ENCODE measurements at places on chromosomes 4 and X.

DNA sequence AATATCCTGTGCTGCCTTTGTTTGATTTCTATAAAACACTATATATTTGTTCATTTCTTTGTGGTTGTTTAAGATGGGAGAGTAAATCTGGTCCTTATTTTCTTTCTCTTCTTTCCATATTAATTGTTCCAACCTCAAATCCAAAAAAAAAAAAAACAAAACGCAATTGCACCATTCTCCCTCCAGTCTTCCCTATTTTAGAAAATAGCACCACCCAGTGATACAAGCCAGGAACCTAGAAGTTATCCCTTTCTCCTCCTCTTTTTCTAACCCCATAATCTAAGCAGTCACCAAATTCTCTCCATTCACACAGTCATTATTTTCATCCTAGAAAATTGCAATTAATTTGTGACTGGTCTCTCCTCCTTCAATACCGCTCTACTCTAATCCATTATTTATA, 107.8 kb downstream of the GABRA3 start:
- DNase-seq: no peak

- no peak for DNase-seq
Observed at GRCh38 chr4:14076776-14077175, 449.3 kb upstream of the BOD1L1 start.

DNA sequence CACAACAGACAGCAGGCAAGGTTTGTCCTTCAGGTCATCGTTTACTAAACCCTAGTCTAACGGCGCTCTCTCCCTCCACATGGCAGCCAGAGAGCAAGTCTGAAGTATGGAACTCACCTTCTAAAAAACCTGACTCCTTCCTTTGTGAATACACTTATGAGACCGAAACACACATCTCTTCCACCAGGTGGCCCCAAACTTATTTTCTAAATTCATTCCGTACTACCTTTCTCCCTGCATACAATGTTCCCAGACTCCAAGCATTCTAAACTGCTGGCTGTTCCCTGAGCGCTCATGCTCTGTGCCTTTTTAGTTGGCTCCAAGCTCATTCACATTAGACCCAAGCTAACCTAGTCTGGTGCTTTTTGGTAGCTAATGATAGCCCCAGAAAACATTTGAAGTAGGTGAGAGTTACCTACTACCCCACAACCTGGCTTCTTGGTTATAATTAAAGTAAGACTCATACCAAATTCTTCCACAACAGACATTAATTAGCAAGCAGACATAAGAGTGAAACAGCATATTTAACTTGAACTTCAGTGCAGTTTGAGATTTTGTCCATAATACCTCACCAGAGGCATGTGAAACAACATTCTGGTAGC, 67.6 kb upstream of the DCLK2 start:
- DNase-seq: peak; percentile 73

- DNase-seq: no peak
Observed at GRCh38 chr4:67980512-67980911, 17.2 kb upstream of the TMPRSS11A start.

DNA sequence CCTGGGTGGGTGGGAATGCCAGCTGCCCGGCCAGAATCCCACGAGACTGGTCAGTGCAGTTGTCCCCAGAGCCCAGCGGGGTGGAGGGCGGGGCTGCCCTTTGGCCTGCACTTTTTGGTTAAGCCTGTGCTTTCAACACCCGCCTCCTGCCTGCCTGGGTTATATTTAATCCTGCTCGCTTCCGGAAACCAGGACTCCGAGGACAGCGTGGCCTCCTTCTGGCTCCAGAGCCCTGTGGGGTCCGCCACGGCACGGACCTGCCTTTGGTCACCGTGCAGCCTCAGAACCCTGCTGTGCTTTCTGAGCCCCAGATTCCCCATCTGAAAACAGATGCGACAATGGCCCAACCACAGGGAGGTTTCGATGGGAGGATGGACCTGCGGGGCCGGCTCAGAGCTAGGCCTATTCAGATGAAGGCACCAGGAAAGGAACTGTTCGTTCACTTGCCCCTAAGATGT, 29.4 kb upstream of the KIAA0232 start:
- no peak for DNase-seq

DNA sequence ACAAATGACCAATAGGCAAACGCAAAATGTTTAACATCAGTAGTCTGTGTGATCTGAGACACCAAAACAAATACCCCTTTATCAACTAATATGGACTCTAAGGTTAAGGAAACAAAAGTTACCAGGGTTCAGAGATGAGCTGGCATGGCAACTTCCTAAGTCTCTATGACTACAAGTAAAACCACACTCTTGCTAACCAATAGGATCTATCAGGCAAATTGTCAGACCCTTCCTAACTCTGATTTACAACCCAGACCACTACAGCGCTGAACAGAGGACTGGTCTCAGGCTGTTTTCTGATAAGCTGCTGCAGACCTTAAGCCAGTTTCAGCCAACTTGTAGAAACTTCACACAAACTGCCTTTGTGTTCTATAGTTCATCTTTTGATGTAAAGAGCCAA, 608.0 kb downstream of the TLL1 start:
- DNase-seq: no peak

DNA sequence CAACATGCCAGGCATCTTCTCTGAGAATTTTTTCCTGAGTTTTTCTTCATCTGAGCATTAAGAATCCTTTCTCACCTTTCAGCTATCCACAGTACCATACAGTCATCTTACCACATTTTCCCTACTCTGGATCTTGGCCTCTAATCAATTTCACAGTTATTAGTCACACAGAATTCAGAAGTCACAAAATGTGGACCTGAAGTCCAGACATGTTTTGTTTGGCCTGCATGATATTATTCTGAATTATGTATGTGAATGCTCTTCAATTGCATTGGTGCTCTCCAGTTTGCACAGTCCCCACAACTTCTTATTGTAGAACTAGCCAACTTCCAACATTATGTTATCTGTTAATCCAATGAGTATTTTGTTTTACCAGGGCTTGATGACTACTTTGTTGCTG, 102.3 kb upstream of the GRIA3 start:
- peak; percentile 30 for DNase-seq

GRCh38 chr4:161291222-161291621, 872.6 kb downstream of the FSTL5 start:
- no peak for DNase-seq

GRCh38 chr4:2948895-2949781, 14.1 kb downstream of the NOP14 start:
- DNase-seq: no peak

DNA sequence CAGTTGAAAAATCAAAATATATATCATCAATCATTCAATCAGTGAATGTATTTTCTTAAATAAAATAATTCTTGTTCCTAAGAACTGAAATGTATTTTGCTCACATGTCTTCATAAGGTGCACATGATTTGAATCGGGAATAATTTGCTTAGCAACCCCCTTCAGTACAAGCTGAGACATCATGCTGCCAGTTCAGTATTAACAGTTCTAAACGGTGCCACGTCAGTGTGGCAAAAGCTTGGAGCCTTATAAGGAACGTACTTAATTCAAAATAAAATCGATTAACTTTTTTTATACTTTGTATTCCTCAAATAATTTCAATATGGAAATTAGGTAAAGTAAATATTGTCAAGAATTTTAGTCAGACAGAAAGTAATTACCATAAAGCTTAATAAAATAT, 287.9 kb downstream of the CCSER1 start:
- no peak for DNase-seq

GRCh38 chr4:4693258-4693657, 151.4 kb upstream of the STX18 start:
- no peak for DNase-seq

- DNase-seq: no peak
Observed at GRCh38 chr4:106370214-106370613, 1.6 kb upstream of the GIMD1 start.

GRCh38 chr4:159010100-159010499, 92.8 kb upstream of the RAPGEF2 start:
- no peak for DNase-seq

GRCh38 chr4:159240687-159241086, 137.8 kb downstream of the RAPGEF2 start:
- DNase-seq: peak; percentile 55

GRCh38 chrX:53281963-53282695, 745 bp upstream of the IQSEC2 start:
- no peak for DNase-seq

- no peak for DNase-seq
Observed at GRCh38 chr4:141630854-141631253, 5.5 kb upstream of the IL15 start.

DNA sequence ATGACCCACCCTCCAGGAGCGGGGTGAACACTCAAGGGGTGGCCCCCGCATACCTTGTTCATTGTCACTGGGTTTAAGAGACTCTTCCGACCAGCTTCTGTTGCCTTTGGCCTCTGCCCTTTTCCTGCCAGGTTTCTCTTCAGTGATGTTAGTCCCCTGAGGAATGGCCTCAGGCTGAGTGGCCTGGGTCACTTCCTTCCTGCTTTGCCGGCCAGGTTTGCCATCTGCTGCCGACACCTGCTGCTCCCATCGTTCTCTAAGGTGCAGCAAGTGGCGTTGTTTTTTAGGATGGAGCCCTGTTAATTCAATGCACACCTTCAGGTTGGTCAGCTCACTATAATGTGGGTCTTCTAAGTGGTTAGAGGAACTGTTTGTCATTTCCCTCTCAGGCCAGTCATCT, 34.2 kb downstream of the BCOR start:
- DNase-seq: no peak

DNA sequence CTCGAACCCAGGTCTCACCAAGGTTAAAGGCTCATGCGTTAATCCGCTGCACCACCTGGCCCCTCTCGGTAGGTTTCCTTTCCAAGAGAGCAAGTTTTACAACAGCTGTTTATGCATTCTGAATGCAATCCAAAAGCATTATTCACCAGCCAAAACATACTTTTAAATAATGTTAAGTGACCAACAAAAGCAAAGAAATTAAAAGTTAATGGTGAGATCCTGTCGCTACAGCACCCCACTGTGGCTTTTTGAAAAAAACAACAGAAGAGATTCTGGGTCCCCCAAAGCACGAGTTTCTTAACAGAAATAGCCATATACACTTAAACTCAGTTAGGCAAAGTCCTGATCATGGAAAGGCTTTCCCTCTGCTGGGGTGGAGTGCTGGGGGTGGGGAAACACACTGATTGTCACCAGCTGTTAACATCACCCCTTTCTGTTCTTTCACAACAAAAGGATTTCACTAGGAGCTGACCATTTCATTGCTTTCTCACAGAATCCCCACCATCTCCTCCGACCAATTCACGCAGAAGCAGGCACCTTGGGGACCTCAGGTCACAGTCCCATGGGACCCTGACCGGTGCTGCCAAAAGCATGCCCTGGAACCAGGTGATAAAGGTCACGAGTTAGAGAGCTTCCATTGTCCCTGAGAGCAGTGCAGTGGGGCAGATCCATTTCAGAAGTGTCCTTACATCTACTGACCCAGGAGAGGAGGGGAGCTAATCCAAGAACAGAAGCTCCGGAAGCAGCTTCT, 51.2 kb downstream of the ZNF827 start:
- DNase-seq: peak; percentile 70

GRCh38 chr4:149409146-149409545, 406.5 kb downstream of the IQCM start:
- DNase-seq: peak; percentile 67

GRCh38 chr4:53959343-53960120, 104.9 kb downstream of the CHIC2 start:
- DNase-seq: no peak

DNA sequence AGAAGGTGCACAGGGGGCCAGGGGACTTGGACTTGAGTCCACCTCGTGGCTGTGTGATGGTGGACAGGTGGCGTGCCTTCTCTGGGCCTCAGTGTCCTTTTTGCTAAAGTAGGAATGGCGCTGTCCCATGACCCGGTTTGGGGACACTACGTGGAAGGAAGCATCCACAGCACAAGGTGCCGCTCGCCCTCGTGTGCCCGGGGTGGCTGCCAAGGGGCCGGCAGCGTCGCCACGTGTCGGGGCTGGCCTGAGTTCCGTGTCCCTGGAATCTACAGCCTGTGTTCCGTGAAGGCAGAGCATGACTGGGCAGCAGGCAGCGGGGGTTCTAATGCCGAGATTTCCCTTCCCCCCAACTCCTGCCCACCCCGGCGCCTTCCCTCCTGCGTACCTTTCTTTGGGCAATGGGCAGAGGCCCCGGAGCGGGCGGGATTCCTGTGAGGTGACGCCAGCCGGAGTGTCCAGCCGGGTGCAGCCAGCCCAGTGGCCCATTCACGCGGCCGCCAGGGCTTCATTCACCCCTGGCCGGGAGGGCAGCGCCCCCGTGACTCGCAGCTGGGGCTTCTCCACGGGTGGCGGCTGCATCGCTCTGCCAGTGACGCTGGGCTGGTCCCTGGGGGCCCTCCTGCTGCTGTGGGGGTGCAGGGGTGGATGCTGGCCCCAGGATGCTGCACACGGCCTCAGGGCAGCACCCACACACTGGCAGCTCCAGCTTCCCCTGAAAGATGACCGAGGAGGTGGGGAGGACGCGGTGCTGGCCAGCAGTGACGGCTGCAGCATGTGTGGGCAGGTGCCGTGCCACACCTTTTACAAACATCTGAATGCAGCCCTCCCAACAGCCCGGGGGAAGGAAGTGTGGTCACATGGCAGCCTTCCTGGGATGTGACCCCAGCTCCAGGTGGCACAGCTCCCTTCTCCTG, 21.2 kb downstream of the DOK7 start:
- no peak for DNase-seq
